Lower lobe of right lung (tissue), 2 donors: ENCODE measurements at places on chromosomes 3 and 15. TPM values are rescaled to one million over a fixed set of nuclear protein-coding genes. Genes with fewer than 3 reads are reported as not detected.

DNA sequence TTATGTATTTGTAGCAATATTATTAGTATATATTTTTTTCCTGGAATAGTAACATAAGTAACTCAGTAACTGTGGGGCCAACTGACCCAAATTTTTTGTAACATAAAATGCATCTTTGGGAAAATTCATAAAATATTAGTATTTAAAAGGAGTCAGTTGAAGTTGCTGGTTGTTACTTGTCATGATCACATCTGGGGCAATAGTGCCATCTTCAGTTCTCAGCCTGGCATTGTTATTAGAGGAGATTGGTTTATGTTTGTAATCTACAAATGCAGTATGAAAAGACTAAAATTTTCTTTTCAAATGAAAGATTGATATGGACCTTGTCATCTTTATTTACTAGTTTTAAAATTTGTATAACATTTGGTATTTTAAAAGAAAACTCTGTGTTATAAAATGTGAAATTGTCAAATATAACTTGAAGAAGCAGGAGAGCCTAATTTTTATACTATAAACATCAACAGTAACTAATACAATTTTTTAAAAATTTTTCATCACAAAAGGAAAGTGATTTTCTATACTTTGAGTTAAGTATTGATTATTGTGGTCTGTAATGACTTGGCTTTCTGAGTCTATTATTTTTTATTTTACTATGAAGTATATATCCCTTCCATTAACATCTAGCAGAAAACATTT lies 38.8 kb upstream of the MLF1 start:
- no peaks in the 10 kb centered on the region for H3K4me1 ChIP-seq
- H3K27me3 ChIP-seq, result no peaks in the 10 kb centered on the region
- no peak for DNase-seq
- H3K36me3 ChIP-seq, result no peaks in the 10 kb centered on the region
- H3K27ac ChIP-seq, result no peak overlapping the region

DNA sequence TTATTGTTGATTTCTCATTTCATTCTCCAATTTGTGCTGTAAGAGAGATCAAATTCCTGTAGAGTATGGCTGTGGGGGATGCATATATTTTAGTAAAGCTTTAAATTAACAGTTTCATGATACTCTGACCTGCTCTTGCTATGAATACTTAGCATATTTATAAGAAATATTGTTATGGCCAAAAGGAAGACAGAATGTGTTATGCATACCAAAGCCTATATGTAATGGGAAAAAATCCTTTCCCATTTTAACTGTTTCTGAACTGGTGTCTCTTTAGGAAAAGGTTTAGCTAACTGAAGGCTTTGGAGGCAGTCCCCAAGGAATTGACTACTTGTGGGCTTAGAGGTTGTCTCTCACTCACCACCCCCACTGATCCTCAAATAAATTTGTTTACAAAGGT lies 59.2 kb downstream of the CADPS start:
- H3K4me1 ChIP-seq, result no peaks in the 10 kb centered on the region
- H3K27me3 ChIP-seq, result no peaks in the 10 kb centered on the region
- no peak overlapping the region for H3K27ac ChIP-seq
- no peak for DNase-seq
- no peaks in the 10 kb centered on the region for H3K36me3 ChIP-seq
- no peak overlapping the region for H3K4me3 ChIP-seq

- no peak overlapping the region for H3K4me3 ChIP-seq
- H3K36me3 ChIP-seq, result no peaks in the 10 kb centered on the region
- H3K27ac ChIP-seq, result no peak overlapping the region
- DNase-seq, result no peak
- H3K27me3 ChIP-seq, result no peaks in the 10 kb centered on the region
Measured at GRCh38 chr15:60540002-60540651, 61.2 kb upstream of the ICE2 start.

DNA sequence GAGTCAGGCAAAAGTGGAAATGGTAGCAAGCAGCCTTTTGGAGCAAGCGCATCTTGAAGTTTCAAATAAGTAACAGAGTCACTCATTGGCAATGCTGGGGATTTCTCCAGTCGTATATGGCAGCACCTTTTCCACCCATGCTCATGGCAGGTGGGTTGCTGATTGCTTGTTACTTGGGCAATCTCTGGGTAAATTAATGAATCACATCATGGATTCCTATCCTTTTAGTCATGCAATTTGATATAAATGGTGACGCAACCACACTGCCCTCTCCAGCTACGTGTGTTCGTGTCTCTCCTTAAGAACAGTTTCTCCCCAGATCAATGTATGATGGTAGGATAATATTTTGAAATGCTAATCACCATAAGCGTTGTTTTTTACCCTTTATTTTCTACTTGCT lies 339.9 kb upstream of the KCNH8 start:
- no peak overlapping the region for H3K4me3 ChIP-seq
- no peaks in the 10 kb centered on the region for H3K4me1 ChIP-seq
- no peak overlapping the region for H3K27ac ChIP-seq
- no peak for DNase-seq
- no peaks in the 10 kb centered on the region for H3K27me3 ChIP-seq
- H3K36me3 ChIP-seq, result no peaks in the 10 kb centered on the region

DNA sequence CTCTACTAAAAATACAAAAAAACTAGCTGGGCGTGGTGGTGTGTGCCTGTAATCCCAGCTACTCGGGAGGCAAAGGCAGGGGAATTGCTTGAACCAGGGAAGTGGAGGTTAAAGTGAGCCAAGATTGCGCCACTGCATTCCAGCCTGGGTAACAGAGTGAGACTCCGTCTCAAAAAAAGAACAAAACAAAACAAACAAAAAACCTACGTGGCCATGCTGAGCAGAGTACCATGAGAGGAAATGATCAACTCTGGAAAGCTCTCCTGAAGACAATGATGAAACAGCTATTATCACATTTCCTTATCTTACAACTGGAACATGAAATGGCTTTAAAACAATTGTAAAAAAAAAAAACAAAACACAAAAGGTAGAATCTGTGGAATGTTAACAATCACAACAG lies 75.2 kb downstream of the CHSY1 start:
- H3K4me1 ChIP-seq, result peaks cover 34% of the 10 kb centered on the region
- no peak overlapping the region for H3K4me3 ChIP-seq
- H3K27ac ChIP-seq, result peak overlapping the region; percentile 48
- no peak for DNase-seq

GRCh38 chr15:41483519-41483918 lies 10.2 kb upstream of the ITPKA start:
- peaks cover 5% of the 10 kb centered on the region for H3K27me3 ChIP-seq
- no peaks in the 10 kb centered on the region for H3K4me1 ChIP-seq
- no peak overlapping the region for H3K4me3 ChIP-seq
- DNase-seq, result no peak
- H3K27ac ChIP-seq, result no peak overlapping the region

- H3K27ac ChIP-seq, result no peak overlapping the region
- H3K36me3 ChIP-seq, result no peaks in the 10 kb centered on the region
Measured at GRCh38 chr15:66586155-66586976, 20.6 kb upstream of the LCTL start.

DNA sequence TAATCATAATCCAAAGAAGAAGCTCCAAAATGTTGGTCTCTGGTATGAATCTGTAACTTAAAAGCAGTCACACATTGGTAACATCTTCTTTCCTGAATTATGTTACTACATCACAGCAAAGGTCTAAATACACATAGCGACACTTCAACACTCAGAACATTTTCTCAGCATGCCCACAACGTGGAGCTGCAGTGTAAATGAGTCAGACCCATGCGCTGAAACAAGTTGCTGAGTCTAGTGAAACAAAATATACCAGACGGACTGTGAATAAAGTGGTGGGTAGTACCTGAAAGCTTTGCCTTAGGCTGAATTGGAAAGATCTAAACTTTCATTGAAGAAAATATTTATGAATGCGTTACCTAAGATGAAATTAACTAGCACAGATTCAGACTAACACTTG lies 33.2 kb upstream of the GOLGA8B start:
- H3K4me3 ChIP-seq, result no peak overlapping the region
- no peak overlapping the region for H3K27ac ChIP-seq
- H3K4me1 ChIP-seq, result peaks cover 12% of the 10 kb centered on the region
- DNase-seq, result no peak
- H3K36me3 ChIP-seq, result no peaks in the 10 kb centered on the region

DNA sequence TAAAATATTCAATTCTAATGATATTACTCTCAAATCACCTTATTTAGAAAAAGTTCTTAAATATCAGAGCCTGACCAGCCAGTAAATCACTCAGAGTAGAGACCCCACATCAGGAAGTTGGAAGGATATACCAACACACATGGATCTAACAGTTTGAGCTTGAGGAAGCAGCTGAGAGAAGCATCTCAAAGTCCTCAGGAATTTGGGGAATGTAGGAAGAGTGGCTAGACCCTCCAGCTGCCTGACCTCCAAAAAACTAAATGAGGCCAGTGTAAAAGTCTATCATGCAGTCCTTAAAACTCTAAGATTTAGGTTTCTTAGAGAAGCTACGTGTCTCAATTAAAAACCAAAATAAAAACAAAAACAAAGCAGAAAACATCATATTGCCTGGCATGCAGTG lies 55.4 kb downstream of the SETD2 start:
- H3K36me3 ChIP-seq, result peaks cover 54% of the 10 kb centered on the region
- H3K4me1 ChIP-seq, result no peaks in the 10 kb centered on the region
- H3K27ac ChIP-seq, result no peak overlapping the region
- H3K4me3 ChIP-seq, result no peak overlapping the region

- no peaks in the 10 kb centered on the region for H3K36me3 ChIP-seq
- no peak for DNase-seq
- H3K4me1 ChIP-seq, result peaks cover 32% of the 10 kb centered on the region
- no peaks in the 10 kb centered on the region for H3K27me3 ChIP-seq
Measured at GRCh38 chr15:74696398-74696729, 540 bp upstream of the EDC3 start.

DNA sequence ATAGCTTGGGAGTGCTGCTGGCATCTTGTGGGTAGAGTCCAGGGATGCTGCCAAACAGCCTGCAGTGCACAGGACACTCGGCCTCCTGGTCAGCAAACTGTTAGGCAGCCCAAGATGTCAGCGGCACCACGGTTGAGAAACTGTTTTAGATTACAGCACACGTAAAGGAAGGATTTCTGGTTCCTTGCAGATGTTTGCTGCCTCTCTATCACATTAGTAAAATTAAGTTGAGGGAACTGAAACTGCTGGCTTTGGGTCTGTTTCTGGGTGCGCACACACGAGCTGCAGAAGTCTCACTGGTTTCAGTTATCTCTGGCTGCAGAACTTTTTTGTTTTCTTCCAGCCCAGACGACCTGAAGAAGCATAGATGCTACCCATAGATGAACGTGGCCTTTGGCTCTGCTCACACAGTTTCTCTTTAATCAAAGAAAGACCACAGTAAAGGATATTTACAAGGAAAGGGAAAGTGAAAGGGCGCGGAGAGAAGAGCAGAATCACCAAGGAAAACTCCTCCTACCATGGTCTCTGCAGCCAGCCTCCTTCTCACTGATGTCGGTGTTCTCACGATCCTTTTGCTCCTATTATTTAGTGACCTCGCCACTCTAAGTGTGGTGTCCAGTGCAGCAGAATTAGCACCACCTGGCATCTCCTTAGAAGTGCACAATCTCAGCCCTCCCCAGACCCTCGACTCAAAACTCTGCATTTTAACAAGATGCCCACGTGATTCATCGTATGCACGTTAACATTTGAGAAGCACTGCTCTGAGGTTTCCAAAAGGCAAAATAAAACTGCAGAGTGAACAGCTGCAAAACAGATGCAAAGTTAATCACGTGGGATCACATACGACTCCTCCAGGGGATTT lies 50.6 kb upstream of the AKAP13 start:
- H3K36me3 ChIP-seq, result no peaks in the 10 kb centered on the region
- H3K27me3 ChIP-seq, result no peaks in the 10 kb centered on the region
- peaks cover 37% of the 10 kb centered on the region for H3K4me1 ChIP-seq
- H3K4me3 ChIP-seq, result peak overlapping the region; percentile 53
- no peak for DNase-seq

DNA sequence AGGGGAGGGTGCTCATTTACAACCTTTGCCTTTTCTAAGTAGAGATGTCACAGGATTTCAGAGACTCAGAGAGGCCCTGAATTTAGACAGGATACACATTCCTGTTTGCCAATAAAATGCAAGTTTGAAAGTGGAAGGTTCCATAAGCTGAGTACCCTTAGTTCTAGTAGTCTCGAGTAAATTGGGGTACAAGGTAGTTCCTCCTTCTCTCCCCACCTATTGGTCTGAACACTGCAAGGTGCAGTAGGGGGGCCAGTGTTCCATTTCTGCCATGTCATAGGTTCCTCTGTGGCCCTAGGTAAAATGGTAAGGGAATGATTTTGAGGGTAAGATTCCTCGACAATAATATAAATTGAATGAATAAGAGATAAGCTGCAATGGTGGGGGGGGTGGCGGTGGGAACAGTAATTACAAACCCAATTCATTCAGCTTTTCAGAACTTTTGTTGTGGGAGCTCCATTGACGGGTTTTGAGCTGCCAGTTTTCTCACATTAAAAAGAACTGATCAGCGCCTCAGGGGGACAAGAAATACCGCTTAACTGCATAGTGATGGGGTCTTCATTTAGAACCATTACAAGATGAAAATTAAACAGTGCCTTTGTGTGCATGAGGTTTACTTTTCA lies 5.9 kb downstream of the SOX2 start:
- no peak for DNase-seq
- peaks cover 100% of the 10 kb centered on the region for H3K27me3 ChIP-seq
- no peak overlapping the region for H3K4me3 ChIP-seq
- H3K27ac ChIP-seq, result no peak overlapping the region
- H3K4me1 ChIP-seq, result peaks cover 4% of the 10 kb centered on the region

GRCh38 chr15:67521783-67522568 lies 1.0 kb downstream of the C15orf61 start:
- DNase-seq, result no peak
- H3K36me3 ChIP-seq, result peaks cover 8% of the 10 kb centered on the region
- peak overlapping the region; percentile 98 for H3K27ac ChIP-seq
- H3K4me1 ChIP-seq, result peaks cover 35% of the 10 kb centered on the region

DNA sequence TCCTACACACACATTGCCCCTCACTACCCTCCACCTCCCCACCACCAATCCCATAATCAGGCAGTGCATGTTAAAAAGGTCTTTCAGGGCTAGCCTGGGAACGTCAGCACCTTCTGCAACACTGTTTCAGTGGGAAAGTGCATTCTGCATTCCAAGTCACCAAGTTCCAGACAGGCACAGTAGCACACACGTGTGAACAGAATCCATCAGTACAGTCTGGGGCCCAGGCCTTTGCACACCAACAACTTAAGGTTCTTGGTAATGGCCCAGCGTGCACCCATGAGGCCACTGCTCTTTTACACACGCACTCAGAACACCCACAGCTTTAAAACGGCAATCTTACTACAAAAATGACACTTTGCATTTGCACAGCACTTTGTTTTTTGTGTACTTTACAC lies 1.2 kb downstream of the ANXA2 start:
- no peak for DNase-seq
- H3K4me3 ChIP-seq, result peak overlapping the region; percentile 78
- peaks cover 52% of the 10 kb centered on the region for H3K4me1 ChIP-seq
- peak overlapping the region; percentile 95 for H3K27ac ChIP-seq

The CD200 gene
- total RNA-seq, result 4.4 TPM

The GOLGA6B gene
- not detected for total RNA-seq

The TMCO5A gene
- not detected for total RNA-seq

The MLF1 gene
- total RNA-seq, result 13.5 TPM

The A4GNT gene
- 0.41 TPM for total RNA-seq

The C3orf49 gene
- not detected for total RNA-seq

The SYNPR gene
- not detected for total RNA-seq
